Astrocyte (in vitro differentiated cells and primary cell): ENCODE measurements at places on chromosomes 1 and 21. TPM values are rescaled to one million over a fixed set of nuclear protein-coding genes. Genes with fewer than 3 reads are reported as not detected.
A peak's percentile ranks its signal among the peaks of the same experiment; 100 is the strongest.

RIPPLY3 gene
- not detected in 2 replicates for total RNA-seq

DMBX1 gene
- total RNA-seq: 0.07 and 0.29 TPM in 2 replicates

SPRR3 gene
- 0.70 and 3.0 TPM in 2 replicates for total RNA-seq

CRYAA gene
- not detected in 2 replicates for total RNA-seq

PRKACB gene
- total RNA-seq: 60.7 and 64.9 TPM in 2 replicates

DNA sequence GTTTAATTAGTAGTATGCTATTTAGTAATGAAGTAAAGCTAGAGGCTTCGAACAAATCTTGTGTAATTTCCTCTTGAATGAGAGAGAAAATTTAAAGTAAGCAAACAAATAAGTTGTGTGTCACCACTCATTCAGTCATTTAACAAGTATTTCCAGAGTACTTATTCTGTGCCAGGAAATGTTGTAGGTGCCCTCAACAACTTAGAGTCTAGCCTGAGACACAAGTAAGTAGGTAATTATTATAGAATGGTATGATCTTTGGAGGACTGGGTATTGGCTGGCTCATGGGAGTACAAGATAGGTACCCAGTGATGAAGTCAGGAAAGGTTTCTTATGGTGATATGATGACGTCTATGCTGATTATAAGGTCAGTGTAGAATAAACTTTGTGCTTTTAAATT, 17.4 kb upstream of the METTL18 start:
- DNase-seq: no peak

DNA sequence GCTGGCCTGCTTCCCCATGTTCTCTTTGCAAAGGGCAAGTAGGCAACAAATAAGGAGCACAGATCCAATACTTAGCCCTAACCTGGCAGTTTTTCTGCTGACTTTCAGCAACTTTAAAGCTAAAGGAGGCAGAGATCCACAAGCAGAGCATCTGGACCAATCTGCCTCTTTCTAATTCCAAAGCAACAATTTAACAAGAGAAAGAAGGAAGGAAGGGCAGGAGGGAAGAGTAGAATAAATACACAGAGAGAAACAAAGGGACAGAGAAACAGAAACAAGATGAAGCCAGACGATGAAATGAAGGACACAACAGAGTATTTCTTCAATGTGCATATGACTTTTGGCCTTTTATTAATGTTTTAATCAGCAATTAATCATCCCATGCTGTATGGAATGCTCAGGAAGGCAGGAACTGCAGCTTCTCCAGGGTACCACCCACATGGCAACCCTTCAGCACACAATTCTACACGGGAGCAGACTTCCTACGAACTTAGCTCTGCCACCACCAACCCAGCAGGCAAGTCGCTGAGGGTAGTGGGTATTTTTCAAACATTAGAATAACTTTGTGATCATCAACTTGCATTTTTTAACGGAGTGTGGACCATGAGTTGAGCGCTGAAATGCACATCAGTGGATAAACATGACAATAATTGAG, 15.3 kb downstream of the CLCC1 start:
- peak; percentile 21 for DNase-seq

- DNase-seq: no peak
Observed at GRCh38 chr1:150456146-150456647, 31.0 kb upstream of the TARS2 start.

DNA sequence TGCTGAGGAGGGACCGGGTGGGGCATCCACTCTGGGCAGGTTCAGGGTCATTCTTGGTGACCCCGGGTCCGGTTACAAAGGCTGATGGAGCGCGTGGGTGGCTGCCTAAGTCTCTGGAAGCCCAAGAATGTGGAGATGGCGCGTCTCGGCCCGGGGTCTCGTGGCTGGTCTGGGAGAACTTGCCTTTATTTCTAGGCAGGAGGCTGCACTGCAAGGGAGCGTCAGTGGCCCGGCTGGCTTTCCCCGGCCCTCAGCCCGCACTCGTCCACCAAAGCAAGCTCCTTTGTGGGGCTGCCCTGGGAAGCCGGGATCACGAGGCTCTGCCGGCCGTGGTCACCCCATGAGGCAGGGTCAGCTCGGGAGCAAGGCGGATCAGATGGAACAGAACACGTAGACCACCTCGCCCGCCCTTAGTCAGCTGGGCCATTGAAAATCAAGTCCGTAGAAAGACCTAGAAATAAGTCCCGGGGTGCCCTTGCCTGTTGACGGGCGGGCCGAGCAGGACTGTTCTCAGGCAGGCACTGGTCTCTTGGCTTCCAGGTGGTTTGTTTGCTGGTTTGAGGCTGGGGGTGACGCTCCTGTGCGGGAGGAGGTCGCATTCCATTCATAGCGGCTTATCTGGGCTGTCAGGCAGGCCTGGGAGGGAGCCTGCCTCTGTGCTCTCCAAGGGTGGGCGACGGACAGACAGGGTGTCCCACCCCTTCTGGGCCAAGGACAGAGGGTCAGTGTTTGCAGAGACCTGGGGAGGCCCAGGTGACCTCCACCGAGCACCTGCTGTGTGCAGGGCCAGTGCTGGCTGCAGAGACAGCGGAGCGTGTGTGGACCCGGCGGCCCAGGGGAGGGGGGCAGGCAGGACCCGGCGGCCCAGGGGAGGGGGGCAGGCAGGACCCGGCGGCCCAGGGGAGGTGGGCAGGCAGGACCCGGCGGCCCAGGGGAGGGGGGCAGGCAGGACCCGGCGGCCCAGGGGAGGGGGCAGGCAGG, 25.8 kb downstream of the COL18A1 start:
- peak; percentile 78 for DNase-seq

- no peak for DNase-seq
Observed at GRCh38 chr1:56054959-56055358, 524.4 kb downstream of the PLPP3 start.

- DNase-seq: peak; percentile 40
Observed at GRCh38 chr1:184287001-184287400, 99.8 kb upstream of the C1orf21 start.

- no peak for DNase-seq
Observed at GRCh38 chr1:241308471-241308870, 48.5 kb downstream of the RGS7 start.

DNA sequence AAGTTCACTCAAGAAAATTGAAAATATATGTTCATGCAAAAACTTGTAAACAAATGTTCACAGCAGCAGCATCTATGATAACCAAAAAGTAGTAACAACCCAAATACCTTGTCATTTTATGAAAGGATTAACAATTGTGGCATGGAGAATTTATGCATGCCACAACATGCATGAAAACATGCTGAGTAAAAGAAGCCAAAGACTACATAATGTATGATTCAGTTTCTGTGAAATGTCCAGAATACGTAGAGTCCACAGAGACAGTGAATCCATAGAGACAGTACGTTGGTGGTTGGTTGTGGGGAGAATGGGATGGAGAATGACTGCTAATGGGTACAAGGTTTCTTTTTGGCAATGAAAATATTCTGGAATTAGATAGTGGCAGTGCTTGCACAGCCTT, 148.7 kb downstream of the MAST2 start:
- DNase-seq: no peak

DNA sequence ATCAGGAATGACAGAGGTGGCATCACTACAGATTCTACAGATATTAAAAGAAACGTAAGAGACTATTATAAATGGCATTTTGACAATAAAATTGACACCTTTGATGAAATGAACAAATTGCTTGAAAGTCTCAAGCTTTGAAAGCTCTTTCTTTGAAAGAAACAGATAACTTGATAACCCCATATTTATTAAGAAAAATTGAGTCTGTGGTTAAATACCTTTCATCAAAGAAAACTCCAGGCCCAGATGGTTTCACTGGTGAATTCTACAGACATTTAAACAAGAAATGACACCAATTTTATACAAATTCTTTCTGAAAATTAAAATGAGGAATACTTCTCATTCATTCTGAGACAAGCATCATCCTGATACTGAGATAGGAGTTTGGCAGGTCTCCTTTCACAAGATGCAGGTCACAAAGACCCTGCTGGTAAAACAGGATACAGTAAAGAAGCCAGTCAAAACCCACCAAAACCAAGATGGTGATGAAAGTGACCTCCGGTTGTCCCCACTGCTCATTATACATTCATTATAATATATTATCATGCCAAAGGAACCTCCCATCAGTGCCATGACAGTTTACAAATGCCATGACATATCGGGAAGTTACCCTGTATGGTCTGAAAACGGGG, 210.9 kb downstream of the AKT3 start:
- no peak for DNase-seq

- peak; percentile 55 for DNase-seq
Observed at GRCh38 chr21:38310646-38311485, 54.1 kb downstream of the KCNJ15 start.

GRCh38 chr1:226732856-226733291, 6.2 kb downstream of the ITPKB start:
- DNase-seq: no peak

- no peak for DNase-seq
Observed at GRCh38 chr1:167003711-167004110, 14.6 kb downstream of the MAEL start.

DNA sequence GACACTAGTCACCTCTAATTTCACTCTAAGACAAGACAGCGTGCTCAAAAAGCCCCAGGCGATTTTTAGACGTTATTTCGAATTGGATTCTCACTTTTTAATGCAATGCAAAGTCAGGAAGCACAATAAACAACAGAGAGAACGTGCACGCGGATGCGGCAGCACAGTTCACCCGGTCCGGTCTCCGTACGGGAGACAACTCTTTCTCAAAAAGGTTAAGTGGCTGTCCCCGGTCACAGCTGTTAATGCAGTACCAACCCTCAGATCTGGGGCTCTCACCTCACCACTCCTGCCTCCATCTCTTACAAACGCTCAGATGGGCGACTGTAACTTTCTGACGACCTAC, 1.2 kb downstream of the HP1BP3 start:
- peak; percentile 2 for DNase-seq

- no peak for DNase-seq
Observed at GRCh38 chr1:204979891-204980649, 62.9 kb upstream of the CNTN2 start.

DNA sequence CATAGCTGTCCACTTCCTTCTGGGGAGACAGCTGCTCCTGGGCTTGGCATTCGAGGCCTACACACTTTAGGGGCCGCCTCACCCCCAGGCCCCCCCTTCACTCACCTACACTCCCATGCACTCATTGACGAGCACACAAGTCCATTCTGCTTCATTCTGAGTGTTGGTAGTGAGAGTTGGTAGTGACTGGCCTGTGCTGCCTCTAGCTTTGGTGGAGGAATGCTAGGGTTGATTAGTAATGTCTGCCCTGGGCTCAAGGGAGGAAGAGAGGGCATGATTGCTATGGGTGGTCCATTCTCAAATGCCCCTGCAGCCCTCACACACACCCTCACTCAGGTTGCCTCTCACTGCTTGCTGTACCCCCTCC, 30.4 kb downstream of the TRIM11 start:
- DNase-seq: no peak

- no peak for DNase-seq
Observed at GRCh38 chr21:29376556-29376955, 77.8 kb downstream of the BACH1 start.

DNA sequence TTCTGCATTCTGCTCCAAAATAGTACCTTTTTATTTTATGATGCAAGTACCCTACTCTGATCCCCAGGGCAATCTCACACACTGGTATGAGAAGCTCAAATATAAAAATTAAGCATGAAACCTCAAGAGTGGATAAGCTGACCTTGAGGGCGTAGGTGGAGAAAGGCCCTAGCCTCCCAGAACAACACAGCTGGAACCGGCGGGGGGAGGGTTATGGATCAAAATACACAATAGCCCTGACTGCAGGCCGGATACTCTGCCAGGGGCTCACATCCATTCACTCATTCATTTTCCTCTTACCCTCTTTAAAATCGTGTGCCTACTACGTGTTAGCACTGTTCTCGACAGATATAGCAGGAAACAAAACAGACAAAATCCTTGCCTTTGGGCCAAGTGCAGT, 32.8 kb upstream of the ECE1 start:
- DNase-seq: peak; percentile 38

DNA sequence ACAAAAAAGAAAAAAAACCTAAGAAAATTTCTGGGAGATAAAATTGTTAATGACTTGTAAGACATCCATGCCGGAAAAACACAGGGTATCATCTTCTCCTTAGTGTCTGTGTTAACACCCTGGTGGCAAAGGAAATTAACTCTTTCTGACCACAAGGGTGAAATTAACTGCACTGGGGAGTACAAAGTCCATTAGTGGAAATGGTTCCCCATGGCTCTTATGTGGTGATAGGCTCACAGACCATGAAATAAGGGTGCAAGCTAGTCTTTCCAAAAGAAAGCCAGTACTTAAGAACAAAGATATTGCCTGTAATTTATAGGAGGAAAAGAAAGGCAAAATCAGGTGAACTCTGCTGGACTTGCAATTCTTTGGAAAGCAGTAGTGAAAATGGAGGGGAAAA, 185.4 kb downstream of the LRRIQ3 start:
- DNase-seq: no peak

DNA sequence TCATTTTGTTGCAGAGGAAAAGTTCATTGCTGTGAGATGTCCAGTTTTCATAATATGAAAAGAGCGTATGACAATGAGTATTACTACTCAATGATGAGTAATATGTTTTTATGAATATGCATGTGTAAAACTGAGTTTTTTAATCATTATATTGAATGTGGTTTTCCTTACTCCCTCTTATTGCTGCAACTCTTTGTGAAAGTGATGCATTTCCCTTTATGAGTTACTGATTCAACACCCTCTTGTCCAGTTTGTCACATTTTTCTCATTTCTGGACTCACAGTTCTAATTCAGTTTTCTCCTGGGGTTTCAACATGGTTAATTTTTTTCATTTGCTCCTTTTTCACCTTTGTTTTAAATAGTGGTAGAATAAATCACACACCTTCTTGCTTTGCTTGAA, 35.2 kb upstream of the KCNJ15 start:
- no peak for DNase-seq

DNA sequence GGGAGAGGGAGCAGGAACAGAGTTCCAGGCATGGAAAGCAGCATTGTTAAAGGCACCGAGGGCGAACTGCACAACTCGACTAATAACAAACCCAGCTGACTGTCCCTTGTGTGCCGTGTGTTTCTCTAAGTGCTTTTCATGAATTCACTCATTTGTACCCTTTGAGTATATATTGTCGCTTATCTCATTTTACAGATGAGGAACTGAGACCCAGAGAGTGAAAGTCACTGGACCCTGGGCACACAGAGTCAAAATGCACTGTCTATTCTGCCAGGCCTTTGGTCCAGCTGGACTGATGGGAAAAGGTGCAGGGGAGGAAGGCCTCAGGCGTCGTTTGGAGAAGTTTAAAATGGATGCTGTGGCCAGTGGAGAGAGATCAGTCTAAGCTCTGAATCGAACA, 100.7 kb upstream of the GRIK3 start:
- no peak for DNase-seq

DNA sequence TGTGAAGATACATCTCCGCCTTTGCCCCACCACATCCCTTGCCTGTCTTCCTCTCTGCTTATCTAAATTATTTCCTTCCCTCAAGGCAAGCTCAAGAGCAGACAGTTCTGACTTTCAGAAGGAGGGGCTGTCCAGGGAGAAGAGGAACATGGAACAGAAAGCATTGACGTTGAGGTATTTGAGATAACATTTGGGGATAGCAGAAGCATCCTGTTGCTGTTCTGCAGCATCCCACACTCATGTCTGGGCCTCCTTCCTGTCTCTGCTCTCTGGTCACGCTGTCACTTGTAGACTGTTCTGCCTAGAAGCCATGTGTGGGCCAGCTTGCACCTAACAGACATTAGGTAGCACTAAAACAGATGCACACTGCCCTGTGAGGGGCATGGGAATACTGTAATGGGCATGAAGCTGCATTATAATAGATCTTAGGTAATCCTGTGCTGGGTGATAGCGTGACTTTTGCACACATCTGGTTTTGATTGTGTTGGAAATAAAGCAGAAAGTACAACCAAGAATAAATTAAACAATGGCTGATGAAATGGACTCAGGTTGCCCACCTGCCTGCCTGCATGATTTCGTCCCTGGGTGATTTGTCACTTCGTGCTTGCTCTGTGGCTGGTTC, 660 bp upstream of the RD3 start:
- DNase-seq: no peak

GRCh38 chr21:38853421-38853919, 47.7 kb downstream of the ETS2 start:
- peak; percentile 99 for DNase-seq
